Neural crest cell (in vitro differentiated cells): ENCODE measurements at places on chromosomes 5 and 9. TPM values are rescaled to one million over a fixed set of nuclear protein-coding genes. Genes with fewer than 3 reads are reported as not detected.

PTPRD gene
- 113 and 139 TPM in 2 replicates for total RNA-seq

TMEM215 gene
- total RNA-seq, result 0.57 and 0.72 TPM in 2 replicates

FYB1 gene
- total RNA-seq, result not detected in 2 replicates

C7 gene
- 0.33 TPM in 1 of 2 replicates, not detected in the other for total RNA-seq

FOXD4L4 gene
- 0.16 and 0.26 TPM in 2 replicates for total RNA-seq

CDH9 gene
- 0.14 TPM in 1 of 2 replicates, not detected in the other for total RNA-seq

FOXI1 gene
- total RNA-seq, result not detected in 2 replicates
